Naive thymus-derived CD4-positive, alpha-beta T cell (primary cell): ENCODE measurements at places on chromosomes 4 and X. TPM values are rescaled to one million over a fixed set of nuclear protein-coding genes. Genes with fewer than 3 reads are reported as not detected.

MND1 gene
- not detected for total RNA-seq

GYPA gene
- not detected for total RNA-seq

YIPF7 gene
- total RNA-seq: not detected in 2 replicates

GPR34 gene
- total RNA-seq: 0.12 and 0.25 TPM in 2 replicates

FOXP3 gene
- total RNA-seq: 1.8 TPM

CNGA2 gene
- not detected for total RNA-seq

HS3ST1 gene
- 0.51 TPM in 2 replicates for total RNA-seq

ANOS1 gene
- 0.46 TPM for total RNA-seq

HS6ST2 gene
- not detected for total RNA-seq

DNA sequence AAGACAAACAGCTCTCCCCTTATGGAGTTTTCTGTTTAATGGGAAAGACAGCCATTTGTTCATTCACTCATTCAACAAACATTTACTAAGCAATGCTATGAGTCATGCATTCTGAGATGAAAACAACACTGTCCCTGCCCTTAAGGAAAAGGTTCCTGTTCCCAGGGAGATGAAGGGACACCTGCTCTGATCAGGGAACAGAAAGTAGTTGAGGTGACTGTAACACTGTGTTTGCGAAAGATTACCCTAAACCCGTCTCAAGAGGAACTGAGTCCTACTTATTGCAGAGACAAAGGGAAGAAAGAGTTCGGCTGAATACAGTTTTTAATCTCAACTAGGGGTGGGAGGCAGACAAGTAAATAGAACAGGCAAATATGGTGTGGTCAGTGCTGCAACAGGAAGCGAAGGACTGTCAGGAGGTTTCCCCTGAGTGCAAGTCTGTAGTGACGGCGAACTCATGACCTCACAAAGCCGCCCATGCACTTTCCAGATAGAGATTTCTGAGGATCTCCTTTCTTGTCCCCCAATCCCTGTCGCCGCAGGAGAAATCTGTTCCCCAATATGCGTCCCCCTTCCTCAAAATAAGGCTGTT lies 712 bp downstream of the STX18 start:
- H3K27ac ChIP-seq: peak overlapping the region; percentile 77
- no peak for DNase-seq
- H3K4me1 ChIP-seq: peaks cover 22% of the 10 kb centered on the region
- H3K36me3 ChIP-seq: no peaks in the 10 kb centered on the region
- no peaks in the 10 kb centered on the region for H3K27me3 ChIP-seq

- H3K4me3 ChIP-seq: no peak overlapping the region
- H3K27ac ChIP-seq: no peak overlapping the region
- DNase-seq: no peak
These were observed 11.3 kb upstream of the FAM47E start for GRCh38 chr4:76240236-76240635.

DNA sequence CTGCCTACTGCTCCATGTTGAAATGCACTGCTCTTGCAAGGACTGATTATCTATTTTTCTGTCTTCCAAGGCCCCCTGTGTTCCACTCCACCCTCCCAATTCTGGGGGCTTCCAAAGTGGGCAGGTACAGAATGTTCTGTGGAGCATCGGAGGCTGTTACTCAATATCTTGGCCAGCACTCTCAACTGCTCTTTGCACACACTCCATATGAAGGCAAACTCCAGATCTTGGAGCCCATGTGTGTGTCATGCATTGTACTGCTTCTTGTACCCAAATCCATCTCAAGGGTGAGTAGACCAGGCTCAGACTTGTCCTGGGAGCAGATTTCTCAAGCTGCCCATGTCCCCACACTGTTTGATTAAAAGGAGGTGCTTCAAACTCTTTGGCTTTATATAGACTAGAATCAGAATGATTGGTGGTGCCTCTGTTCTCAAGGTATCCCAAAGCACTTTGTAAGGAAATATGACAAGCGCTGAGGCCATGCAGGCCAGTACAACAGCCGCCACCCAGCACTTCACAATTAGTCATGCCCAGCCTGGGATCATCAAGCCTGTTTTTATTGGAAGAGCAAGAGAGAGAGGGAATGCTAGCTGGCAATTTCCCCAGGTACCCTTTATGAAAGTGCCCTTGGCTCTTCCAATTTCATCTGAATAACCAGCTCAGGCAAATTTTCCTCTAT lies 44.3 kb downstream of the AR start:
- no peak for DNase-seq
- H3K27ac ChIP-seq: no peak overlapping the region
- H3K36me3 ChIP-seq: no peaks in the 10 kb centered on the region

- DNase-seq: no peak
- no peak overlapping the region for H3K27ac ChIP-seq
- no peaks in the 10 kb centered on the region for H3K4me1 ChIP-seq
These were observed 60.4 kb downstream of the STX18 start for GRCh38 chr4:4481399-4481994.

GRCh38 chr4:105257817-105258495 lies 111.3 kb downstream of the TET2 start:
- no peak overlapping the region for H3K4me3 ChIP-seq
- H3K4me1 ChIP-seq: no peaks in the 10 kb centered on the region
- H3K27me3 ChIP-seq: no peaks in the 10 kb centered on the region
- no peak overlapping the region for H3K27ac ChIP-seq
- peaks cover 5% of the 10 kb centered on the region for H3K36me3 ChIP-seq
- DNase-seq: no peak

- DNase-seq: no peak
- no peaks in the 10 kb centered on the region for H3K36me3 ChIP-seq
- no peak overlapping the region for H3K27ac ChIP-seq
- no peak overlapping the region for H3K4me3 ChIP-seq
- H3K4me1 ChIP-seq: no peaks in the 10 kb centered on the region
- H3K27me3 ChIP-seq: no peaks in the 10 kb centered on the region
These were observed 107.8 kb upstream of the FMR1 start for GRCh38 chrX:147803948-147804347.

GRCh38 chr4:74061430-74061829 lies 22.9 kb upstream of the CXCL3 start:
- H3K27ac ChIP-seq: no peak overlapping the region
- H3K4me3 ChIP-seq: no peak overlapping the region
- H3K36me3 ChIP-seq: no peaks in the 10 kb centered on the region
- no peaks in the 10 kb centered on the region for H3K4me1 ChIP-seq
- H3K27me3 ChIP-seq: no peaks in the 10 kb centered on the region

- no peak for DNase-seq
- H3K4me1 ChIP-seq: peaks cover 4% of the 10 kb centered on the region
- no peak overlapping the region for H3K4me3 ChIP-seq
- H3K36me3 ChIP-seq: no peaks in the 10 kb centered on the region
- H3K27me3 ChIP-seq: no peaks in the 10 kb centered on the region
These were observed 43.3 kb upstream of the AGA start for GRCh38 chr4:177485528-177485927.

DNA sequence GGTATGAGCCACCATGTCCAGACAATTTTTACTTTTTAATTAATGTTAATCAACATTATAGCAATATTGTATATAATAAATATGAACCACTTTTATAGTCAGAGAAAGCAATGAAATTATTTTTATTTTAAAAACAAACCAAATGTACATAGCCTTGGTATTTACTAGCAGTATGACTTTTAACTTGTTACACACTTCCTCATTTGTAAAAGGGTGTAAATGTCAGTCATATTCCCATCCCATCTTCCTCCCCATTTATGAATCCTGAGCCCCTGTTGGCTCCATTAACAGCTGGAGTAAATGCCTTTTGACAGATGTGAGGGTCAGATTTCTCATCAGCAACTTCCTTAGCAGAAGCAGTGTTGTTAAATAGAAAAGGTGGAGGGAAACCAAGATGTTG lies 179.6 kb upstream of the SPRY1 start:
- H3K4me1 ChIP-seq: no peaks in the 10 kb centered on the region
- no peaks in the 10 kb centered on the region for H3K36me3 ChIP-seq
- H3K4me3 ChIP-seq: no peak overlapping the region
- no peak for DNase-seq

DNA sequence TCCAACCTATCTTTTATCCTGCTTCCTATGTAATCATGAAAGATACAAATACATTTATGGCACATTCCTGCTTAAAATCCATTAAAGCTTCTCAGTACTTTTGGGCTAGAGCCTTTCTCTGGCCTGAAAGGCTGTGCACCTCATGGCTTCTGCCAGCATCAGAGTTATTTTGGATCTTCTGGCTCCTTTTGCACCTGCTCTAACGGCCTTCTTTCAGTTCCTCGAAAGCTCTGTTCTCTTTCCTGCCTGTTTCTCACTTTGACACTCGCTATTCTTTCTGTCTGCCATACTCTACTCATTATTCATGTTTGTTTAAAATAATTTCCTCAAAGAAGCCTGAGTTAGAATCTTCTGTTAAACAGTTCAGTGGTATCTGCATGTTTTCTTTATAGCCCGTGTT lies 86.0 kb downstream of the LRP2BP start:
- peaks cover 15% of the 10 kb centered on the region for H3K36me3 ChIP-seq
- H3K27ac ChIP-seq: no peak overlapping the region
- DNase-seq: no peak
- no peak overlapping the region for H3K4me3 ChIP-seq

DNA sequence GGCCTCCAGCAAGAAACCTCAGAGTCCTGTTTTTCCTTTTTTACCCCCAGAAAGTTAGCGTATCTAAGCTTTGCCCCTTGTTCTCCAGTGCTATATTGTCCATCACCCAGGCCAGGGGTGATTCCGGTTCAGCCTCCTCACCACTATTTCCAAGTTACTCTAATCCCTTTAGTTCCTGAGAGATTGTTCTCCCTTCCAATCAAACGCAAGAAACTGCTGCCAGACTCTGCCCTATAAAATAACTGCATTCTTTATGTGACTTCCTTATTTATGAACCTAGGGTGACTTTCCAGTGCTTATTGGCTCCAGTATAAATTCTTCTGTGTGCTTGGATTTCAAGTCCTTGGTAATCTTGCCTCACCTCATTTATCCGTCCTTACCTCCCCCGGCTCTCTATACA lies 65.7 kb downstream of the CLCN5 start:
- no peak overlapping the region for H3K27ac ChIP-seq
- no peaks in the 10 kb centered on the region for H3K36me3 ChIP-seq
- H3K4me3 ChIP-seq: no peak overlapping the region
- no peaks in the 10 kb centered on the region for H3K27me3 ChIP-seq
- no peak for DNase-seq
- H3K4me1 ChIP-seq: no peaks in the 10 kb centered on the region

DNA sequence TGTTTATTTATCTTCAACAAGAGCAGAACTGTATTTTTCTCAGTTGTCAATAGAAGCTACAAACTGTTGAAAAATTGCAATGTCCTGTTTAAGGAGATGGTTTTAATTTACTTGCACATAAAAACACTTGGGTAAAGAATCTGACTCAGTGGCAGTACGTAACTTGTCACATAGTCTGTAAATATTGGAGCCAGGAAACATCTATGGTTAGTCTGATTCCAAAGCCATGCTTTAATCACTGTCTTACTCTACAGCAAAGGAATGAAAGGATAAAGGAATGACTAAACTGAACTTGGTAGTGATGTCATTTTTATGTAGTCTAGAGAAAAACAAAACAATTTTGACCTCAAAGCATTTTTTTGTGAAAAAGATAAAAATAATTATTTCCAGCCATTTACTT lies 537.2 kb downstream of the STIM2 start:
- no peak overlapping the region for H3K27ac ChIP-seq
- no peaks in the 10 kb centered on the region for H3K27me3 ChIP-seq
- H3K4me1 ChIP-seq: no peaks in the 10 kb centered on the region
- no peaks in the 10 kb centered on the region for H3K36me3 ChIP-seq
- DNase-seq: no peak
- H3K4me3 ChIP-seq: no peak overlapping the region

DNA sequence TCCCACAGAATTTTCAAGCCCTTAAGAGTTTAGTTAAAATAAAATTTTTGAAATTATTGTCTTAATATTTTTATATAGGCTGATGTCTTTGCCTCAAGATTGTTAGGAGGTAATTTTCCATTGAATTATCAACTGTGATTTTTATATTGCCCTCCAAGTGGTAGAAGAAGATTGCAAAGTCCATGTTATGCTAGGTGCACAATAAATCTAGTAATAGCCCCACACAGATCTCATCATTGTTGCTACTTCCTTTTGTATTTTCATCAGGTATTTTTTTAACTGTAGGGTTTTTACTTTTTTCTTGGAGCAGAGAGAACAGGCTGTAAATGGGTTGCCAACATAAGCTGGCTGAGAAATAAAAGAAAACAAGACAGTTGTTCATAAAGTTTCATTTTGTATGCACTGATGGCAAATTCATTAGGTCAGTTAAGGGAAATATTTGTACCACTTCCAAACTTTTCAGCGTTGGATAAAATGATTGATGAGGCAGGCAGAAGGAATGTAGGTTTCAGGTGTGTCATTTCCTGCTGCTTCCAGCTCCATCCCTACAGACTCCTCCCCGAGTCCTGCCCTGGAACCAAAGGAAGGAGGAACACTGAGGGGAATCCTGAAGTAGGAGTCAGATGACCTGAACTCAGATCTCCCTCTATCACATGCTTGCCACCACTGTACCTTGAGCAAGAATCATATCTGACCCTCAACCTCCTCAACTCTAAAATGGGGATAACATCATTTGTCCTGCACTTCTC lies 105.5 kb downstream of the PRRG1 start:
- DNase-seq: no peak
- no peaks in the 10 kb centered on the region for H3K27me3 ChIP-seq
- no peak overlapping the region for H3K4me3 ChIP-seq
- H3K27ac ChIP-seq: no peak overlapping the region
- H3K4me1 ChIP-seq: no peaks in the 10 kb centered on the region

- H3K27ac ChIP-seq: no peak overlapping the region
- DNase-seq: no peak
- no peak overlapping the region for H3K4me3 ChIP-seq
These were observed 632.9 kb downstream of the ZNF674 start for GRCh38 chrX:45912316-45912715.

DNA sequence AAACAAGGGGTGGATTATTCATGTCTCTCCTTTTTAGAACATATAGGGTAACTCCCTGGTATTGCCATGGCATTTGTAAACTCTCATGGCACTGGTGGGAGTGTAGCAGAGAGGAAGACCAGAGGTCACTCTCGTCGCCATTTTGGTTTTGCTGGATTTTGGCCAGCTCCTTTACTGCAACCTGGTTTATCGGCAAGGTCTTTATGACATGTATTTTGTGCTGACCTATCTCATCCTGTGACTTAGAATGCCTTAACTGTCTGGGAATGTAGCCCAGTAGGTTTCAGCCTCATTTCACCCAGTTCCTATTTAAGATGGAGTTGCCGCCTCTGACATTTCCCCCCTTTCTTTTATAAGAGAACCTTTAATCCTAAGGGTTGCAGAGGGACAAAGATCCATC lies 45.8 kb downstream of the MGST2 start:
- no peak overlapping the region for H3K4me3 ChIP-seq
- no peaks in the 10 kb centered on the region for H3K36me3 ChIP-seq
- no peak for DNase-seq
- no peaks in the 10 kb centered on the region for H3K4me1 ChIP-seq
- H3K27me3 ChIP-seq: no peaks in the 10 kb centered on the region
